Fibroblast of skin of right quadriceps (primary cell): ENCODE measurements at places on chromosomes 12 and 14.

GRCh38 chr12:121356657-121357056 lies 4.4 kb upstream of the ANAPC5 start:
- DNase-seq, result no peak

DNA sequence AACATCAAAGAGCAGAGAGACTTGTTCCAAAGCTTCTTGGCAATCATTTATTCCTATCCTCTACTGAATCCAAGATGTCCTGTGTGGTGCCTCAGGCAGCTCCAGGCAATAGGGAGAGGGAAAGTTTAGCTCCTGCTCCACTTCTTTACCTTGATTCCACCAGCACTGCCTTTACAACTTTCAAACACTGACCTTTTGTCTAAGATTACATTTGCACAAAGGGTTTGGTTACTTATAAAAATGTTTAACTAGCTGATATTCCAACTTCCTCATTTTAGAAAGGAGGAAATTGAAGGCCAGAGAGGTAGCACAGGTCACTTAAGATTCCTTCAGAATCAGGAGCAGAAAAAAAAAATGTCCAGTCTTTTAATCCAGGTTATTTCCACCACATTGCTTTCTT lies 192.7 kb downstream of the BTG1 start:
- DNase-seq, result no peak

GRCh38 chr14:22112004-22112403 lies 438.4 kb upstream of the OR4E1 start:
- no peak for DNase-seq

DNA sequence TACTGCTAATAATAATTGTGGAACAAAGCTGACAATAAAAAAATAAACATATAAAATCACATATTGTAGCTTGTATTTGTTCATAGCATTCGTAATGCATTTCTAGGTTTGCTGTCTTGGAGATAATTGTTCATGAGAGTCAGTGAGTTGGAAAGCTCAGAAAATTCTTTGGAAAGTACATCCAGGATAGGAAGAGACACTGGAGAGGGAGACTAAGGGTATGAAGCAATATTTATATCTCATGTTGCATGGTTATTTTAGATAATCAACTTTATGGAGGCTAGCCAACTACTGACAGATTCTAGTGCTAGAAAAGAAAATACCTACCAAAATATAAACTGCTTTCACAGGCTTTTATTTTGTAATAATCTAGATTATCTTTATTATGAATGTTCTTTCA lies 1095.2 kb downstream of the FSCB start:
- no peak for DNase-seq

DNA sequence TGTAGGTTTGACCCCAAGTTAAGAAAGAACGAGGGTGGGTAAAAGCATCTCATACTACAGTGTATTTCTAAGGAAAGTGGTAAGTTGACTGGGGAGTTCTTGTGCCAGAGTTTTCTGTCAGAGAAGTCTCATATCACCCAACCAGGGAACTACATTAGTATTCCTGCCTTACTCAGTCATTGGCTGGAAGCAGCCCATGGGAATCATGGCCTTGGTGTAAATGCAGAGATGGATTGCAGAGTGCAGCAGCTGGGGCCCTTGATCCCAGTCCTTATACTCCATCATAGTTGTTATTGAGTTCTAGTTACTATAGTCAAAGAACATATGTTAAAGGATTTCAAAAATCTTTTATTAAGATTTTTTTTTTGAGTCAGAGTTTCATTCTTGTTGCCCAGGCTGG lies 105.8 kb downstream of the MNAT1 start:
- no peak for DNase-seq

- peak; percentile 49 for DNase-seq
These were observed 40.2 kb downstream of the MYF5 start for GRCh38 chr12:80756875-80757274.

GRCh38 chr12:67141296-67142018 lies 127.7 kb upstream of the CAND1 start:
- DNase-seq, result no peak

DNA sequence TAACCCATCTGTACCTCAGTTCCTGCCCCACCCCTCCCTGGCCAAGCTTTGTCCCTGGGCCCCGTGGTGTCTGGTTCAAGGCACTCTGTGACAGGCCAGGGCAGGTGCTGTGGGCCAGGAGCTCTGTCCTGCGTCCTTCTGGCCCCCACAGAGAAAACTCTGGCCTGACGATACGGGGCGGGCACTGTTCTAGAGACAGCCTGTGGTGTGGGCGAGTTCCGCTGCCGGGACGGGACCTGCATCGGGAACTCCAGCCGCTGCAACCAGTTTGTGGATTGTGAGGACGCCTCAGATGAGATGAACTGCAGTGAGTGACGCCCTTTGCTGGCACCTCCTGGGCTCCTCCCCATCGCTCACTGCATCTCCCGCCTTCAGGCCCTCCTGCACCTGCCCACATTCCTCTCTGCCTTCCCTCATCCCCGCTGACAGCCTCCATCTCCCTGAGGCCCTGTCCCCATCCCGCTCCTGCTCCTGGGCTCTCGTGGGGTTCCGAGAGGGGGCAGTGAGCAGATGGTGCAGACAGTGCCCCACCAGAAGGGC lies 22.8 kb upstream of the NXPH4 start:
- DNase-seq, result no peak

DNA sequence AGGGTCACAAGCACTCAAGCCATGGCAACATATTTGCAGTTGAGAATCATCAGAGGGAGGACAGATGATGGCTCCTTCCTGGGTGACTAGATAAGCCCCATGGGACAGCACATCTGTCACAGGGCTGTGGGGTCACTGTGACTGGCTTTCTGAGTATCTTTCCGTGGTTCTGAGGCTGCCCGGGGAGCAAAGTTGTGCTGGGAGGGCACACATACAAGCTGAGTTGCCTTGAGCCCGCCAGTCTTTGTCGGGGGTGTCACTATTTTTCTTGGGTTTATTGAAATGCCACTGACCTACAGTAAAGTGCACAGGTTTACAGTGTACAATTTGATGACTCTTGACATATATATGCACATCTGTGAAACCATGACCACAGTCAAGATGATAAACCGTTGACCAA lies 17.2 kb upstream of the KIF26A start:
- no peak for DNase-seq

DNA sequence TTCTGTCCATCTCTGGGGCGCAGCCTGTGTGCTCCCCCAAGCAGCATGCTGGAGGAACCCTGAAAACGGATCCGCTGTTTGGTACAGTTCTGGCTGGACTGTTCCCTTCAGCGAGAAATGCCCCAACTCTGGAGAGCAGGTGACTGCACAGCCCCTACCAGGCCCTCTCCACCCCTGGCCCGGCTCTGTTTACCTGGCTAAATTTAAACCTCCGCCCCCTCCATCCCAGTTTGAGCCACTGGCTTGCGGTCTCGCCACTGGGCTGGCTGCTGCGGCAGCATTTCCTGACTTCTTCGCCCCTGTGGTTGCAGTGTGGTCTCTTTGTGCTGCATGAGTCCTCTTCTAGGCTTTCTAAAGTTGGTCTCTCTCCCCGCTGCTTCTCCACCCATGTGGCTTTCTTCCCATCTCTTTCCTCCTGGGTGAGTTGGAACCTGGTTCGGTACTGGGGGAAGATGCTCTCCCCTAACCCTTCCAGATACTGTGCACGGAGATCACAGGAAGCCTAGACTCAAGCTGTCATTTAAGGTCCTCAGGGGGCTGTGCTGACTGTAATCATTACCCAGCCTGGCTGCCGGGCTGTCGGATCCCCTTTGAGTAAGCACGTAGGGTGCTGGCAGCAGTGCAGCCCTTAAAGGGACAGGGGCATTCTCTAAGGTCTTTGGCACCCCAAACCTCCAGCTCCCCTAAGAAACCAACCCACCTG lies 60.6 kb downstream of the FBXL14 start:
- peak; percentile 37 for DNase-seq

- peak; percentile 1 for DNase-seq
These were observed 594.1 kb downstream of the NRXN3 start for GRCh38 chr14:78764240-78764639.

GRCh38 chr14:87940894-87941293 lies 52.1 kb downstream of the GALC start:
- no peak for DNase-seq

- DNase-seq, result peak; percentile 3
These were observed 66.3 kb downstream of the MBIP start for GRCh38 chr14:36254020-36254624.

DNA sequence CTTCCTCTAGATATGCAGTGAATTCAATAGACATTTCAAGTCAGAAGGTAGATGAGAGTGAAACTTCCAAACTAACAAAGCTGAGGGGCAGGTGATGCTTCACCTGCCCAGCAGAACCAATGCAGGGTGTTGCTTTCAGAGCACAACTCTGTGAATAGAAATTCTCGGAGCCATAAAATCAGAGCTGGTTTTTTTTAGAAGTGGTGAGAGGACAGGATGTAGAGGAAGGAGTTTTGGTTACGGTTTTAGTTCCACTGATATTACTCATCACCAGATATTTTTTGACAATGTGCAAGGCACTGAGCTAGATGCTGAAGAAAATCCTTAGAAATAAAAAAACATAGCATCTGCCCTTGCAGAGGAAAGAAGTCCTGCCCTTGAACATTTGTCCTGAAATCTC lies 62.2 kb downstream of the BMP4 start:
- DNase-seq, result peak; percentile 84

GRCh38 chr14:77271113-77271710 lies at the start of gene NGB:
TSS of gene NGB (minus strand) at chr14:77271206. CDS start at chr14:77270937, 269 bp downstream.
- no peak for DNase-seq

- peak; percentile 49 for DNase-seq
These were observed 32.2 kb upstream of the SERPINA6 start for GRCh38 chr14:94355191-94355794.

GRCh38 chr12:51406290-51406689 lies 15.1 kb upstream of the GALNT6 start:
- DNase-seq, result no peak

DNA sequence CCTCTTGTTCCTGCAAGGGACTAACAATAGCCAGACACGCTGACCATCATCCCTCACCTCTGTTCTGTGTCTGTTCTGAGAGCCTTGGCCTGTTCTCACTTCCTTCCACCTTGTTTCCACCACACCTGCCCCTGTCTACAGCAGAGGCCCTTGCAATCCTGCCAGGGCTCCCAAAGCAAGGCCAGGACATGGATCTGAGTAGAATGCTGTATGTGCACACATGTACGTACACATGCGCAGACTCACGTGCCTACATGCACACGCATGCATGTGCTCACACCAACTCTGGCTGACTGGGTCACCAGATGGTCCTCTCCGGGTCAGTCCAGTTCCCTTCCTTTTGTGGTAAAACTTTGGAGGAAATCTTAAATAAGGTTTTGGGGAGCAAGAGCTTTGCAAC lies 133.0 kb upstream of the C14orf180 start:
- DNase-seq, result no peak
